ENCODE measurements at places on chromosomes 2 and 18.

DNA sequence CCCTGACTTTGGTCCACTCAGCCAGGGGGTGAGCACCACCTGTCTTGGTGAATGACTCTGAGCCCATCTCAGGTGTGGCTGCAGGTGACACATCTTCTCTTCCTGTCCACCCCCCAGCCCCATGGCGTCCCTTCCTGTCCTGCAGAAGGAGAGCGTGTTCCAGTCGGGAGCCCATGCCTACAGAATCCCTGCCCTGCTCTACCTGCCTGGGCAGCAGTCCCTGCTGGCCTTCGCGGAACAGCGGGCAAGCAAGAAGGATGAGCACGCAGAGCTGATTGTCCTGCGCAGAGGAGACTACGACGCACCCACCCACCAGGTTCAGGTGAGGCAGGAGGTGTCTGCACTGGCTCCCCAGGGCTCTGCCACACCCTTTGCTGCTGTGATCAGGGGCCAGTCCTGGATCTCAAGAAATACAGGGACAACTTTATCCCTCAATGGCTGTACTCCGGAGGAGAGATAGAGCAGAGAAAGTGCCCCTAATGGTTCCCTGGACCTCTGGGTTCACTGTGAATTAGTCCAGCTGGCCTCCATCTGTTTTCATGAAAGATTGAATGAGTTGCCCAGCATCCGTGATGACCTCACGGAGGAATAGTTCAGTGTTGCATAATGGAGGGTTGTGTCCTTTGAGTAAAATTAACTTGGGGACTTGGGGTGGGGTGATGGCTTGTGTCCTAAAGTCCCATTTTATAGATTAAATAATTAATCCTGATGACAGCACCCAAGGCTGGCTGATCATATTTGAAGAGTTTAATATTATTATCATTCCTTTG, at the start of gene NEU2:
TSS of gene NEU2 (plus strand) at position 122 of the 770 bp plus-strand sequence. CDS start at position 122, 0 bp downstream.
- no peak for DNase-seq

DNA sequence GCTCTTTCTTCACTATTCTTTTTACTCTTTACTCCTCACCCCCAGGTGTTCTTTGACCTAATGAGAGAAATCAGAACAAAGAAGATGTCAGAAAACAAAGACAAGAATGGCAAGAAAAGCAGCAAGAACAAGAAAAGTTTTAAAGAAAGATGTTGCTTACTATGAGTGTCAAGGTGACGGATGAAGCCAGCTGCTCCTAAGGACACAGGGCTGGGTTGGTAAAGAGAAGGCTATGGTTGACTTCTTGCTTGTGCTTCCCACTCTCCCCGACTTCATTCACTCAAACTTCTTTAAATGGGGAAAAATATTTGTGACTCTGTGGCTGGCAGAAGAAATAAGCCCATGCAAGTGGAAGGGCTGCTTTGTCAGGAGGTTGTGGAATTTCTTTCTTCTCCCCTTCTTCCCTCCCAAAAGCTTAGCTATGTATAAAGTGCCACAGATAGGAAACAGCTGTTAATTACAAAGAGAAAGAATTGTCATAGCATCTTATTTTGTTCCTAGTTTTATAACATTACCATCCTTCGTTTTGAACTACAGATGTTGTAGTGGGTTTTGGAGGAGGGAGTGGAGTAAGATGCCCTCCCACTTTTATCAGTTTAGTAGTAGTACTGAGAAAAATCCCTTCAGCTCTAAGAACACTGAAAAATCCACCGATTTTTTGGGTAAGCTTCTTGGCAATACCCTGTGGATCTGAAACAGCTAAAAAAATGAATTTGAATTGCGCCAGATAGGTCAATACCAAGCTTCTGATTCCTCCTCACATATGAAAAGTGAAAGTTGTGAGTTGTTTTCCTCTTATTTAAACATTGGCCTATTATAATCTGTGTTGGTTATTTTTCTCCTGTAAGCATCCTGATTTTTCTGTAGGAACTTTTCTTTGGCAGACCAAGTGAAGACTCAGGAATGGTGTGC, 40.7 kb downstream of the RALB start:
- DNase-seq: no peak

DNA sequence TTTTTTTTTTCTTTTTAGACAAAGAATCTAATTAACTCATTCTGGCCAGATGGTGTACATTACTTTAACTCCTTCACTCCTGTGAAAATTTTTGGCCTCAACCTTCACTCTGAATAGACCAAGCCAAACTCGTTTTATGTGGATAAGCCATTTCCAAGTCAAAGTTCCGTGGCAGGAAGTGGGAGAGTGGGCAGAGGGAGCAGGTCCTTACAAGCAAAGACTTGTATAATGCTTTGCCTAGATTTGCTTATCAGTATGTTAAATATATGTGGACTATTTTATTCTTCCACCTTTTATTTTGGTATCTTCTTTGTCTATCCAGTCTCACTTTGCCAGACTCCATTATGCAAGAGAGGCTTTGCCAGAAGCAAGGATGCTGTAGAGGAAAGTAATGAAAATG, 178.1 kb upstream of the TNP1 start:
- DNase-seq: no peak

DNA sequence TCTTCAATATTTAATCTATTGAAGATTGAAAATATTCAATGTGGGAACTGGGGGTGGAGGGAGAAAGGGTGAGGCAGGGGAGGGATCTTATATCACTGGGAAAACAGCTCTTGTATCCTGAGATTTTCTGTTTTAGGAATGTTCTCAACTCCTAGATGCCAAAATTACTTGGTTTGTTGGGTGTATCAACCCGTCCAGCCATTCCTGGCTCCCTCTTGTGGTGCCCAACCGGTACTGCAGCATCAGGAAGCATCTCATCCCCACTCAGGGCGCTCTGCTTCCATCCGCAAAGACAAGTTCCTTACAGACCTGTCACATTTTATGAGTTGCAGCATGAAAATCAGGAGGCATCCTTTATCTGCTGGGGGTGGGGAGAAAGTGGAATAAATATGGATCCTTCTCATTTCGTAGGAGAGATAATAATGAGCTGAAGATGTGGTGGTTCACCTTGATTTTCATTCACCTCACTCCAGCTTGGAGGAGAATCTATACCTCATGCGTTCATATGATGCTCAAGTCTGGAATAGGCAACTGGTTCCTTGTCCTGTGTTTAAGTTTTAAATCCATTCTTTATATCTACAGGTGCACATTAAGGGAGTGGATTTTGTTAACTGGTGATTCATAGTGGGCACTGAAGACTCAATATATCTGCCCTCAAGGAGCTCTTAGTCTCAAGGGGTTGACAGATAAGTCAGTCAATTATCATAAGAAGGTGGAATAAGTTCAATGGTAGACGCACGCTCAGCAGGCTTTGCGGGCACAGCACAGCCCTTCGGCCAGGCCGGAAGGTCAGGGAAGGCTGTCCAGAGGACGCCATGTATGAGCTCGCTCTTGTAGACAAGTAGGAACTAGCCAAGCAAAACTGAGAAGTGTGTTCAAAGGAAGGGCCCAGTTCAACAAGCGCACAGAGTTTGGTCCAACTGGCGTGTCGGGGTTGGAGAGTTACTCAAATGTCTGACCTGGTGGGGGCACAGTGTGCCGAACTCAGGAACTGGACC, 127.3 kb downstream of the RNF144A start:
- DNase-seq: peak; percentile 38

DNA sequence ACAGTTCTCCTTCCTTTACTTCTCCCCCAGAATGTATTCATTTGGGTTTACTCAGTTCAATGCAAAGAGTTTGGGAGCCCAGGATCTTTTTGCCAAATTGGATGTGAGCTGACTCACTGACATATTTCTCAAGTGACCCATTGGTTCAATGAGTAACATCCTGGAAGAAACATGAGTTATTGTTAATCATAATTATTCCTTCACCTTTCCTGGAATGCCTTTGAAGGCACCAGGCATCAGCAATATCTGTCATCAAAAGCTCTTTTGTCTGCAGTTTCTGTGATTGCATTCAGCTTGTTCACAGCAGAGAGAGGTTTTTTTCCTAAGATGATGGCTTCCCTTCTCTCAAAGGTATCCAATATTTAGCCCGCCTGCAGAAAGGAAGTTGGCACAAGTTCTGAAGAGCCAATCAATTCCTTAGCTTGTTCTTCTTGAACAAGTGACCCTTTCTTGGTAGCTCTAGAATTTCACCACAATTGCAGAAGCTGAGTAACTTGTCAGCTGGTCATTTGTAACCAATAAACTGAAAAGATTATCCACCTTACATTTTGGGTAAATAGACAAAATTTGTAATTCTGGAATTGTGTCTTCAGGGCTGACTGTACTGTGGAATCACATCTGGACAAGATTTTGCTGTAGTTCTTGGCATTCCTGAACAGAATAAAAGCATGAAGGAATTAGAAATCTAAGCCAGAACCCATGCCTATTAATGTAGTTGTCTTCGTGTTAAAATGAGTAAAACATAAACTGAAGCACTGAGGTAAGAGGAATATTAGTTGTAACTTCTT, 72.2 kb upstream of the TMEM17 start:
- DNase-seq: no peak

DNA sequence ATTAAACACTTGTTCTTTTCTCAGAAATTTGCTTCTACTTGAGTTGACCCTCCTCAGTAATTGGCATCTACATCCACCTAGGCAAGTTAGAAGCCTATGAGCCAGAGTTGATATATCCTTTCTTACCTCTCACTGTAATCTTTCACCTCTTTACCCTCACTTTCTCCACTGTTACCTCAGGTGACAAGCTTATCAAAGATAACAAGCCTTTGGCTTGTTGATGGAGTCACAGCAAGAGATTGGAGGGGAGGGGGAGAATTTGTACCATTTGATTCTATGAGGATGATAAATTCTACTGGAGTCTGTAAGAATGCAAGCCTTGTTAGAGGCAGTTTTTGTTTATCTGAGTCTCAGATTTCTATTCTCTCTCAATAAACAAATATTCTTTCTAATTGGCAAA, 171.0 kb upstream of the CAVIN2 start:
- DNase-seq: no peak

DNA sequence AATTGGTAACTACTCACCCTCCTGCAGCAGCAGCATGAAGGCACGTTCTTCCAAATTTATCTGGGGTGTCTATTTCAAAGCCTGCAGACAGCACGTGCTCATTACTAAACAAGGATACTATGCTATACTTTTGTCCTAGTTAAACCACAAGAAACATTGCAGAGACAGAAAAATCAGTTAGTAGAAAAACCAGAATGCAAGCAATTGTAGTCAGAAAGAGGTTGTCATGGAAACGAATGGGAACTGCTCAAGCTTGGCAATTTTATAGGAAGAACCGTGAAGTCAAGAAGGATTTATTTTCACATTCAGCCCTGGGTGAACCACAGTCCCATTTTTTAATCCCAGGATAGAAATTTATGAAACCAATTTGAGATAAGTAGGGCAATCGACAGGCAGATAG, 162.2 kb upstream of the PGAP1 start:
- no peak for DNase-seq

GRCh38 chr2:120600786-120601185, 134.9 kb upstream of the GLI2 start:
- DNase-seq: no peak

DNA sequence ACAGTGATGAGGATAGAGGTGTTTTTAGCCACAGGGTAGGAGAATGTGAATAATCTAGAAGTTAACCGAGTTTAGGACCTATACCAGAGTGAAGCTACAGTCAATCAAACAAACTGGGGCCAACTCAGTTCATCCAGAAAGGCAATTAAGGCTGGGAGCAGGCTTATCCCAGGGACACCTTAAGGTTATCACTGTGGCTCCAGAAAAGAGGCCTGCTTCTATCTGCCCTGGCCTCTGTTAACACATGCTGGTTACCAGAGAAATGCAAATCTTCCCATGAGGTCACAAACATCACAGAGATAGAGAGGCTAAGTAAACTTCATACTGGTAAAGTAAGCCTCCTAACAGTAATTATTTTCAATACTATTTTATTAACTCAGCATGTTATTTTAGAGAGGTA, 93.2 kb upstream of the GRB14 start:
- no peak for DNase-seq

- DNase-seq: no peak
Measured at GRCh38 chr2:149885946-149886345, 298.4 kb upstream of the MMADHC start.

DNA sequence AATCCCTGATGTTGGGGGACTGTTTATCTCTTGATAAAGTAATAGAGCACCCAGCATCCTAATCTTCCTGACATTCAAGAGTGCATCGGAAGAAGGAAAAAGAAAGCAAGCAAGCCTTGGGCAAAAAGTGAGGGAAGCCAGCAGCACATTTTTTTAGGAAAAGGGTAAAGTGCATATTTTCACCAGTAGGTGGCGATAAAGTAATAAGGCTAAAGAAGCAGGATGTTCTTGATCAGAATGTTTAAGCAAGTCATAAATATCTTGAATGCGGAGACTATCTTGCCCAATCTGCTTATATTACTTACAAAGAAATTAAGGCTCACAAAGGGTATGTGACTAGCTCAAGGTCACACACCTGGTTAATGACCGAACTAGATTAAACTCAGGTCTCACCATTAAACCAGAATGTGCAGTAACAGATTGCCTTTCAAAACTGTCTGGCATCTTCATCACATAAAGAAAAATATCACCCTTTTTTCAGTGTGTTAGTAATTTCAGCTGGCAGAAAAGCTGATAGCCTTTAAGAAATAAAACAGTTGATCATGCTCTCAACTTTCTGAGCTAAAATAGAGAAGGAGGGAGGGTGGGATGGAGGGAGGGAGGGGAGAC, 83.8 kb downstream of the VIT start:
- no peak for DNase-seq

GRCh38 chr2:217049422-217049821, 189.6 kb upstream of the TNP1 start:
- DNase-seq: no peak

- DNase-seq: no peak
Measured at GRCh38 chr2:26998323-26998722, 27.9 kb downstream of the MAPRE3 start.

GRCh38 chr2:137185378-137186078, 420.2 kb downstream of the THSD7B start:
- no peak for DNase-seq

- DNase-seq: no peak
Measured at GRCh38 chr2:119897736-119898395, 115.0 kb upstream of the EPB41L5 start.

DNA sequence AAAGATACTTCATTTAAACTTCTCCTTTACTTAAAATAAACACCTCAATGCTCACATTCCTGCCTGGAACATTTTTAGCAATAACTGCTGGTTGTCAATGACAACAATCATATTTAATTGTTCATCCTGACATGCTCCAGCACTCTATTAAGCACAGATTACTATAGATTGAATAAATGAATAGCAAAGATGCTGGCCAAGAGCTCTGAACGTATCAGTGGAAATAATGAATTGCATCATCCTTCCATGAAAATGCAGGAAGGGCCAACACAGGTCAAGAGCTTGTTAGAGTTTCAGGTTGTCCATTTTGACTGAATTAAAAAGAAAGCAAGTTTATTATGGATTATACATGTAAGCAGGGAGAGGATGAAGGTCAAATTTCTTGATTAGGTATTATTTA, 994.0 kb downstream of the TSN start:
- no peak for DNase-seq

GRCh38 chr18:5498452-5498851, 45.3 kb downstream of the EPB41L3 start:
- DNase-seq: no peak
